ENCODE measurements at places on chromosomes 6 and 20. TPM values are rescaled to one million over a fixed set of nuclear protein-coding genes. Genes with fewer than 3 reads are reported as not detected.

DNA sequence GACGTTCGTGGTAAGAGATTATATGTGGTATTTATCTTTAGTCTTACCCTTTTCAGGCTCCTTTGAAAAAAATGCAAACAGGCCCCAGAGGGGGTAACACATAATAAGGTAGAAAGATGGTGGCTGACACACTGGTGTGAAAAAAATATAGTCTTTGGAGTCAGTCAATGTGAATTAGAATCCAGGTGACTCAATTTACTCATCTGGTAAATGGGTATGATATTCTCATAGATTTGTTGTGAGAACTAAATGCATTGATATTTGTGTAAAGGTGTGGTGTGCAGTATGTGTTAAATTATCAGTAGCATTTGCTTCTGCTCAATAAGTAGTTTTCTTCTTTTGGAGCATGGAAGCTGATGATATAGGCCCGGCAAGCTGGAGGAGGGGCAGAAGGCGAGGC lies 25.7 kb downstream of the CD83 start:
- H3K27me3 ChIP-seq, result no peaks in the 10 kb centered on the region
- no peaks in the 10 kb centered on the region for H3K36me3 ChIP-seq
- DNase-seq, result no peak
- H3K27ac ChIP-seq, result no peak overlapping the region
- H3K4me1 ChIP-seq, result peaks cover 9% of the 10 kb centered on the region

GRCh38 chr6:20319520-20320357 lies 81.9 kb upstream of the E2F3 start:
- H3K27me3 ChIP-seq, result no peaks in the 10 kb centered on the region
- no peak overlapping the region for H3K27ac ChIP-seq
- no peak overlapping the region for H3K4me3 ChIP-seq
- H3K4me1 ChIP-seq, result no peaks in the 10 kb centered on the region
- DNase-seq, result no peak
- no peaks in the 10 kb centered on the region for H3K36me3 ChIP-seq

DNA sequence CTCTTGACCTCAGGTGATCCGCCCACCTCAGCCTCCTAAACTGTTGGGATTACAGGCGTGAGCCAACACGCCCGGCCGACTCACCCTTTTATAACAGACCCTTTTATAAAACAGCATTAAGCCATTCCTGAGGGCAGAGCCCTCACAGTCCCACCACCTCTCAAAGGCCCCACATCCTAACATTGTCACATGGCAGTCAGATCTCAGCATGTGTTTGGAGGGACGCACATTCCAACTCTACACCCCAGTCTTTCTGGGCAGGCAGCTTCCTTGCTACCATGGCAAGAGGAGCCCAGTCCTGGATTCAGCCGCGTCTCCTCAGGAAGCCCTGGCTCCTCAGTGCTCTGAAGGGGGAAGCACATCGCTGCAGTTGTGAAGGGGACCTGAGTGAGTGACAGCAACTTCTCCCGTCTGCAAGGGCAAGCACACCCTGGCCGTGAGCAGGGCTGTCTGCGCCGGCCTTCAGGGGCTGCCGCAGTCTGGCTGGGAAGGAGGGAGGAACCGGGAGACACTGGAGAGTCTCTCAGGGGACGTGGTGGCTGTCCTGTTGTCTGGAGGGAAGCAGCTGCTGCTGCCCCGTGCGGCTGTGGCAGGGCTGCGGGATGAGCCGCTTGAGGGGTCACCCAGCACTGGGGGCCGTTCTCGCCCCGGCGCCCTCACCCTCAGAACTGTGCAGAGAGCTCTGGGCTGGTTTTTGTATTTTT lies 15.9 kb downstream of the OSBPL2 start:
- DNase-seq, result no peak
- H3K36me3 ChIP-seq, result peaks cover 19% of the 10 kb centered on the region
- H3K27me3 ChIP-seq, result no peaks in the 10 kb centered on the region
- H3K4me3 ChIP-seq, result no peak overlapping the region

- no peak overlapping the region for H3K27ac ChIP-seq
- peaks cover 38% of the 10 kb centered on the region for H3K4me1 ChIP-seq
- no peaks in the 10 kb centered on the region for H3K36me3 ChIP-seq
- no peaks in the 10 kb centered on the region for H3K27me3 ChIP-seq
- H3K4me3 ChIP-seq, result no peak overlapping the region
These were observed 1.5 kb downstream of the AGPAT1 start for GRCh38 chr6:32174416-32174815.

- H3K27ac ChIP-seq, result no peak overlapping the region
- no peaks in the 10 kb centered on the region for H3K4me1 ChIP-seq
- H3K27me3 ChIP-seq, result no peaks in the 10 kb centered on the region
- DNase-seq, result no peak
These were observed 31.3 kb downstream of the TTI1 start for GRCh38 chr20:38001981-38002380.

FERMT1 gene
- 9.8 TPM for total RNA-seq

GRCh38 chr6:56567501-56567900 lies 75.2 kb downstream of the DST start:
- H3K36me3 ChIP-seq, result no peaks in the 10 kb centered on the region
- no peaks in the 10 kb centered on the region for H3K4me1 ChIP-seq
- no peak overlapping the region for H3K27ac ChIP-seq
- H3K27me3 ChIP-seq, result no peaks in the 10 kb centered on the region

DNA sequence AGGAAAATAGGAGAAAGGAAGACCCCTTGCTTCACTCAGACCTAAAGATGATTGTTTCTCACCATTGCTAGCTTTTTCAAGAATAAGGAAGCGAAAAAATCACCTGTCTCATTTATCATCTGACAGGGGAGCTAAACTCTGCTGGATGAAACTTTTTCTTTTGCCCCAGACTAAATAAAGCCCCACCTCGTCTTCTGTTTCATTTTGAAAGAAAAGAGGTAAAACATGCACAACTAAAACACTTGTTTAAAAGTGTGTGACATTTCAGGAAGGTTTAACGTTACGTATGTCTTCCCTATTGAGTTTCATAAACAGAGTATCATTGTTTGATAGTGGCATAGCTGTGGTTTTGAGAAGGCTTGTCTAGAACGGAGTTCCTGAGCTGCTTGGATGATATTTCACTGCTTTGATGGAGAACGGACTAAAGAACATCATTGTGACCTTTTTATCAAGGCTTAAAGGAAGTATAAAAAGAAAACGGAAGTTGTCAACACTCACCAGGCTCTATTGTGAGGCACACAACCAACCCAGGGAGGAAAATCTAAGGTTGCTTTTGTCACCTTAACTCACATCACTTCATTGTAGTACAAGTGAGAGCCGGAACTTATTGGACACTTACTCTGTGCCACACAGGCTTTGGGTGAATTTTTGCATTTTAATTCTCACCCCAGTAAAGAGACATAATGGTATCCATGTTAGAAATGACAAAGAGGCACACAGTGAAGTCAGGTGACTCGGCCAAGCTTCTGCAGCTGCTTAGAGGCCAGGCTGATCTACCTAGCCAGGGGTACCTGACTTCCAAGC lies 29.5 kb downstream of the TSHZ2 start:
- no peaks in the 10 kb centered on the region for H3K27me3 ChIP-seq
- no peaks in the 10 kb centered on the region for H3K4me1 ChIP-seq
- H3K4me3 ChIP-seq, result no peak overlapping the region
- DNase-seq, result no peak
- no peak overlapping the region for H3K27ac ChIP-seq

DNA sequence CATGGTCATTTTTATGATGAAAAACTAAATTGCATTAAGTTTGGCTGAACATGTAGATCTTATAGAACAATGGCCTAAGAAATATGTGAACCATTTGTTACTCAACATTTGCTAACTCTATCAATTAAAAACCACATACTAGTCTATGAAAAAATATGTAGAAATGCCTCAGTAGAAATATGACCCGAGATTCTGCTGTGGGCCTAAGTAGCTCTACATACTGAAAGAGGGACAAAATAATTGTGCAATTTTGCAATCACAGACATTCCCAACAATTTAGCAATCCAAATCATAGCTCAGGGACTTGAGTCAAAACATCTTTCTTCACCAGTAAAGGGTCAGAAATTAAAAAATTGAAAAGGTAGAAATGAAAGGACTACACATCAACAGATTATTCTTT lies 619.0 kb downstream of the FRK start:
- no peaks in the 10 kb centered on the region for H3K36me3 ChIP-seq
- H3K4me1 ChIP-seq, result no peaks in the 10 kb centered on the region
- H3K27me3 ChIP-seq, result no peaks in the 10 kb centered on the region
- H3K27ac ChIP-seq, result no peak overlapping the region
- no peak for DNase-seq

GRCh38 chr20:23588434-23589403 lies 17.0 kb downstream of the CST9 start:
- DNase-seq, result no peak
- H3K36me3 ChIP-seq, result no peaks in the 10 kb centered on the region
- H3K4me1 ChIP-seq, result no peaks in the 10 kb centered on the region
- no peak overlapping the region for H3K27ac ChIP-seq
- H3K4me3 ChIP-seq, result no peak overlapping the region

DNA sequence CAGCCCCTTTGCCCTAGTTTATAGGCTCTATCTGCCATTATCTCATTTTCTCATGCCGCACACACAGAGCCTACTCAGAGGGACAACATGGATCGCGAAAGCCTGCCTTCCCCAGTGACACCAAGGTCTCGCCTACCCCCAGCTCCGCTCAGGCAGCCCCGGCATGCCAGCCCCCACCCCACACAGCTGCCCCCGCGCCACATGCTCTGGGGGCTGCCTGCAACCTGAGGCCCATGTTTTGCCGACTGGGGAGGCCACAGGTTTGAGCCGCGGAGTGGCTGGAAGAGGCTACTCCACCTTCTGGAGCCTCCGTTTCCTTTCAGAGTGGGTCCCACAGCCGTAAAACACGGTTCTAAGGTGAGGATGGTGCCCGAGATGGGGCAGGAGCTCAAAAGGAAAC lies 102.1 kb downstream of the ASXL1 start:
- peaks cover 40% of the 10 kb centered on the region for H3K4me1 ChIP-seq
- H3K4me3 ChIP-seq, result no peak overlapping the region
- DNase-seq, result no peak
- H3K36me3 ChIP-seq, result peaks cover 3% of the 10 kb centered on the region
- no peaks in the 10 kb centered on the region for H3K27me3 ChIP-seq

DNA sequence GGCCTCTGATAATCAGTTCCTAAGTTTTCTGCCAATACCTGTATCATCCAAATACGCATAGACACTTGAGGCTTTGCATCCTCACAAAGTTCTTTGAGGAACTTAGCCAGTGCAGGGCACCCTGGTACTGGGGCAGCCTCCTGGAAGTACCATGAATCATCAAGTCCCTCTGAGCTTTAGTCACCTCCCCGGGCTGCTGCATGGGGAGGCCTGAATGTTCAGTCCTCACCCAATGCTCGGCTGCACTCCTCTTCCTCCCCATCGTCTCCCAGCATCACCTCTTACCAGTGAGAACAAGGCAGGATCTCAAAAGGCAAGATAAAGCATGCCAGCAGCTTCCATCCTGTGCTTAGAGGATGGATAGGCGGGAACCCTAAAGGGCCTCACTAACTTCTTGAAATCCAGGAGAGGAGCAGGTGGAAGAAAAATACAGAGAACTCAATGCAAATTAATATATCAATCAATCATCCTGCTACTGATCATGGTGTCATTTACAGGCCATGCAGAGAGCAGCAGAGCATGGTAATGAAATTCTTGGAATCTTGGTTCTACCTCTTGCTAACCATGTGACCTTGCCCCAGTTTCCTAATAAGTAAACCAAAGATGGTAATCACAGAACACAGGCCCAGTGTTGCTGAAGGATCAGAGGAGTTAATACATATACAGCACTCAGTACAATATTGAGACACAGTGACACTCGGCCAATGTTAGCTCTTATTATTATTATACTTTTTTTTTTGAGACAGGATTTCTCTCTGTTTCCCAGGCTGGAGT lies 4.7 kb upstream of the CCN6 start:
- peaks cover under 1% of the 10 kb centered on the region for H3K4me1 ChIP-seq
- no peaks in the 10 kb centered on the region for H3K27me3 ChIP-seq
- no peak overlapping the region for H3K4me3 ChIP-seq
- no peaks in the 10 kb centered on the region for H3K36me3 ChIP-seq

JPH2 gene
- total RNA-seq, result 13.8 TPM

DNA sequence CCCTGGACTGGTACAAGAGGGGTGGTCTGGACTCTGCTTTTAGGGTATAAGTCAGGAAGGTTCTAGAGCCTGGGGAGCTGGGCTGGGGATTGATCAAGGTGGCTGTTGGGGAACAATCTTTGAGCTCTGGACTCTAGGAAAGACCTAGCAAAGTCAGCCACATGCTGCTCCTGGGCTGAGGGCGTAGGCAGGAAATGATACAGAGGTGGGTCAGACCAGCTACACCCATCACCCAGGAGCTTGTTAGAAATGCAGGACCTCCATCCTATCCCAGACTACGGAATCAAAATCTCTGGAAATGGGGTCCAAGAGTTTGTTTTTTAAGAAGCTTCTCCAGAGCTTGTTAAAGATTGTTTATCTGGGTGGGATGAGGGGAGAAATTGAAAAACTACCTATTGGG lies 9.4 kb downstream of the ADTRP start:
- H3K4me1 ChIP-seq, result peaks cover 59% of the 10 kb centered on the region
- no peak for DNase-seq
- H3K27me3 ChIP-seq, result no peaks in the 10 kb centered on the region
- H3K27ac ChIP-seq, result peak overlapping the region; percentile 95
- no peak overlapping the region for H3K4me3 ChIP-seq
- H3K36me3 ChIP-seq, result no peaks in the 10 kb centered on the region

LY6G6F gene
- total RNA-seq, result not detected

- H3K27me3 ChIP-seq, result no peaks in the 10 kb centered on the region
- no peak overlapping the region for H3K4me3 ChIP-seq
- DNase-seq, result no peak
- no peak overlapping the region for H3K27ac ChIP-seq
- H3K36me3 ChIP-seq, result no peaks in the 10 kb centered on the region
- H3K4me1 ChIP-seq, result no peaks in the 10 kb centered on the region
These were observed 312.7 kb upstream of the JARID2 start for GRCh38 chr6:14933183-14933544.
